ENCODE measurements at places on chromosomes 11 and 22. TPM values are rescaled to one million over a fixed set of nuclear protein-coding genes. Genes with fewer than 3 reads are reported as not detected.

DNA sequence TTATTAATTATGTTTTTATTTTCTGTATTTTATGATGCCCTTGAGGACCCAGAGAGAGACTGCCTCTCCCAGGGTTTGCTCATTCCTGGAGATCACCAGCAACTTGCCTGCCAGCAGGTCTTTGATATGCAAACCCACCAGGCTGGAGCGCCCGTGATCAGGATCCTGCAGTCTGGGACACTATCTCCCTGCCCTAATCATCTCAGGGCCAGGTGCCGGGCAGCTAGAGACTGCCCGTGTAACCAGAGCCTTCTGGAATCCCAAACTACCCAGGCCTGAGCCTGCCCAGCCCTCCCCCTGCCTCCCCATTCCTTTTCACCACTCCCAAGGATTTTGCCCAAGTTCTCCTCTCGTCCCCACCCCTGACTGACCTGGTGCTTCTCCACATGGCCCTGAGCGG is 52.2 kb upstream of the B3GAT1 start:
- DNase-seq, result no peak

DNA sequence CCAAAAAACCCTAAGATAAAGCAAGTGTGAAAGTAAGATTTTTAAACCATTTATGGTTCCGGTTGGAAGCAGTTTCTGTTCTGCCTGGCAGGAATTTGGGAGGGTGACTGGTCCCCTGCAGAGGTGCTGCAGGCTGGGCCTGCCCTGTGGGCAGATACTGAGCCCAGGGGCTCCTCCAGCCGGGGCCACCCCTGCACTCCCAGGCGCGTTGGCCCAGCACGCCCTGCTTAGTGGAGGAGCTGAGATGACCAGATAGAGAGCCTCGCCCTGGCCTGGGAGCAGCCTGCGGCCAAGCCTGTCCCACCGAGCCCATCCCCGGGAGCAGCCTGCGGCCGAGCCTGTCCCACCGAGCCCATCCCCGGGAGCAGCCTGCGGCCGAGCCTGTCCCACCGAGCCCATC is 8.0 kb downstream of the PHLDA2 start:
- no peak for DNase-seq

SCGB2A2 gene
- total RNA-seq, result not detected

DNA sequence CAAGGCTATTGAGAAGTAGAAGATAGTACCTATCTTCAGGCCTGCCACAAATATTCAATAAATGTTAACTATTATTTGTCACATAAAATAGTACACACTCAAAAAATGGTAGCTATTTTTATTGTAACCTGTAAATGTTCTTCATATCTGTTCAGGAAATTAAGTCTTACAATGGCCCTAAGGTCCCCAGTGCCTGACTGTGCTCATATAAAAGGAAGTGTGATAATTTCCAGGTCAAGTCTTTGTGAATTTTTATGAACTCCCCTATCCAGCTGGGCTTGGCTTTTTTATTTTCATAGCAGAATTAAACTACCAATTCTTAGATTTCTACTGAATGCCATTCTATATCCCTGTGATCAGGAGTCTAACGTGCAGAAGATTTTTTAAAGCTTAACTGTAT is 284.2 kb upstream of the PITPNB start:
- DNase-seq, result no peak

- no peak for DNase-seq
Observed at GRCh38 chr22:35894464-35894878, 134.2 kb downstream of the RBFOX2 start.

MUS81 gene
- 54.9 TPM for total RNA-seq
